ENCODE measurements at places on chromosomes 5 and 9. TPM values are rescaled to one million over a fixed set of nuclear protein-coding genes. Genes with fewer than 3 reads are reported as not detected.

GABRA6 gene
- not detected for total RNA-seq

TSSK1B gene
- not detected for total RNA-seq

ATP10B gene
- not detected for total RNA-seq

SARDH gene
- 5.1 TPM for total RNA-seq

LEAP2 gene
- 0.35 TPM for total RNA-seq

RGS7BP gene
- not detected for total RNA-seq

RMRP gene
- 11,538 TPM for total RNA-seq

SPAG8 gene
- 0.90 TPM for total RNA-seq

OR1L4 gene
- total RNA-seq = not detected

SPINK7 gene
- total RNA-seq = not detected

NEURL1B gene
- total RNA-seq = 3.8 TPM

PDE6A gene
- total RNA-seq = not detected

HAPLN1 gene
- total RNA-seq = 113 TPM

KCTD16 gene
- total RNA-seq = 3.0 TPM

CACNA1B gene
- not detected for total RNA-seq

NUP188 gene
- 52.2 TPM for total RNA-seq

FOXD4L6 gene
- not detected for total RNA-seq

CER1 gene
- not detected for total RNA-seq

ZNF169 gene
- total RNA-seq = 1.2 TPM

GAPT gene
- not detected for total RNA-seq

SH2D3C gene
- not detected for total RNA-seq

ABO gene
- not detected for total RNA-seq

ARSI gene
- 4.7 TPM for total RNA-seq
